ENCODE measurements at places on chromosomes 16 and 17. TPM values are rescaled to one million over a fixed set of nuclear protein-coding genes. Genes with fewer than 3 reads are reported as not detected.
A peak's percentile ranks its signal among the peaks of the same experiment; 100 is the strongest.

DNA sequence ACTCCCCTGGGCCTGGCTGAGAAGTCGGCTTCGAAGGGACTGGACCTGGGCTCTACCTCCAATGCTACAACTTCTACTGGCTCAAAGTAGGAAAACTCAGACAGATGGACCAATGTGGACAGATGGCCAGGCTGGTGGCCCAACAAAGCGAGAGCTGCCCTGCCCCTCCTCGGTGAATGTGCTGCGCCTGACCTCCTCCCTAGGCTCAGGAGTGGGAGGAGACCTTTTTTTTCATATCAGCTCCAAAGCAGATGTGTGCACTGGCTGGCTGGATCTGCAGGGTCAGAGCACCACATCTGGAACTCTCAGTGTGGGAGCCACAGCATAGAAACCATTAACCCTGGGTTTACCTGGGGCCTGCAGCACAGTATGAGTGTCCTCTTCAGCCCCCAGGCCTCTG lies 20.8 kb downstream of the ATP6V0D1 start:
- H3K27ac ChIP-seq, result peak overlapping the region; percentile 43
- H3K36me3 ChIP-seq, result no peaks in the 10 kb centered on the region
- no peaks in the 10 kb centered on the region for H3K27me3 ChIP-seq
- H3K4me1 ChIP-seq, result peaks cover 11% of the 10 kb centered on the region

GRCh38 chr17:6305613-6306360 lies 129.1 kb downstream of the AIPL1 start:
- H3K4me1 ChIP-seq, result no peaks in the 10 kb centered on the region
- peaks cover 53% of the 10 kb centered on the region for H3K27me3 ChIP-seq
- no peaks in the 10 kb centered on the region for H3K36me3 ChIP-seq
- no peak for DNase-seq
- H3K4me3 ChIP-seq, result no peak overlapping the region
- no peak overlapping the region for H3K27ac ChIP-seq

GRCh38 chr17:76382803-76383545 lies 1.4 kb upstream of the SPHK1 start:
- peak overlapping the region; percentile 96 for H3K27ac ChIP-seq
- peak; percentile 52 for DNase-seq
- peak overlapping the region; percentile 97 for H3K4me3 ChIP-seq

DNA sequence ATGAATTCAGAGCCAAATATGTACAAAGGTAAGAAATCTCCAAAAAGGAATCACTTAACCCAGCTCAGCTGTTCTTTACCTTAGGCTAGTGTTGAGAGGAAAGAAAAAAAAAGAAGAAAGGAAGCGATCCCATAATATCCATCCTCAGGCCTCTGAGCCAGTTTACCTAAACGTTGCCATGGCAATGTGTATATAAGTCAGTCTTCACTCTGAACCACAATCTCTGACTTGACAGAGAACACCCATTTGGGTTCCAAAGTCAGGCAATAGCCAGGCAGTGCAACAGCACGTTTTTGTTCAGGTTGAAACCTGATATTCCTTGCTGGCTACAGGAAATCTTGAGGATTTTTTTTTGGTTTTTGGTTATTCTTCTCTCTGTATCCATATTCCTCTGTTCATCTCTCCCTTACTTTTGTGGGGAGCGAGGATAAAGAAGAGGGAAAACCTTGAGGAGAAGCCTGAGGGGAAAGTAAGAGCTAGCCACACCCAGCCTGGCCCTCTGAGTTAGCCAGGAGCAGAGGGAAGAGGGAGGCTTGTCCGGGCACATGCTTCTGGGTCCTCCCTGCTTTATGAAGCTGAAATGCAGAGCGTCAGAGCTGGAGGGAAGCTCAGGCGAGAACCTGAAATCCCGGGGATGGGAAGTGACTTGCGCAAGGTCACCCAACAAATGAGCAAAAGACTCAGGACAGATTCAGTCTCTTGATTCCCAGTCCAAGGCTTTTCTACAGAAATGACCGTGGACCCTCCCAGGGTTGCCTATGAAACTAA lies 152.7 kb downstream of the SOX9 start:
- DNase-seq, result no peak
- no peaks in the 10 kb centered on the region for H3K4me1 ChIP-seq
- H3K36me3 ChIP-seq, result peaks cover 2% of the 10 kb centered on the region
- no peak overlapping the region for H3K4me3 ChIP-seq
- no peak overlapping the region for H3K27ac ChIP-seq
- no peaks in the 10 kb centered on the region for H3K27me3 ChIP-seq

DNA sequence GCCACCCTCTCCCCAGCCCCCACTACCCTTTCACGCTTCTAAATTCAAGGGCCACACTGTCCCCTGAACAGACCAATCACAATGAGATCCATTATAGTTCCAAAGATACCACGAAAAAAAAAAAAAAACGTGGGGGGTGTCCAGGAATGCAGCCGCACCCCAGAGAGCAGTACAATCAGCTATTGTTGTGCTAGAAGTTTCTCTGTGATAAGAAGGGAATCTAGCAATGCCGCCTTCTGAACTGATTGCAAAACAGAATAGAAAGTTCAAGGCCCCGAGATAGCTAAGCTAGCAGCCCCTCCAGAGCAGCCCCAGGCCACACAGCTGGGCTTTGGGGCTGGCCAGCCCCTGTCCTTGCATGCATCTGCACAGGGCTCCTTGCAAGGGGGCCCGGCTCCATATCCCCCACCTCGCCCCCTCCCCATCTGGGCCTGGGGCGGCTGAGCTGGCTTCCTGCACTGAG lies 86.9 kb upstream of the CBX4 start:
- DNase-seq, result no peak
- peak overlapping the region; percentile 64 for H3K27ac ChIP-seq
- H3K36me3 ChIP-seq, result no peaks in the 10 kb centered on the region

GRCh38 chr17:986322-986929 lies 6.8 kb upstream of the NXN start:
- H3K4me1 ChIP-seq, result peaks cover 4% of the 10 kb centered on the region
- peak overlapping the region; percentile 49 for H3K4me3 ChIP-seq
- H3K27me3 ChIP-seq, result no peaks in the 10 kb centered on the region
- no peaks in the 10 kb centered on the region for H3K36me3 ChIP-seq
- no peak for DNase-seq

DNA sequence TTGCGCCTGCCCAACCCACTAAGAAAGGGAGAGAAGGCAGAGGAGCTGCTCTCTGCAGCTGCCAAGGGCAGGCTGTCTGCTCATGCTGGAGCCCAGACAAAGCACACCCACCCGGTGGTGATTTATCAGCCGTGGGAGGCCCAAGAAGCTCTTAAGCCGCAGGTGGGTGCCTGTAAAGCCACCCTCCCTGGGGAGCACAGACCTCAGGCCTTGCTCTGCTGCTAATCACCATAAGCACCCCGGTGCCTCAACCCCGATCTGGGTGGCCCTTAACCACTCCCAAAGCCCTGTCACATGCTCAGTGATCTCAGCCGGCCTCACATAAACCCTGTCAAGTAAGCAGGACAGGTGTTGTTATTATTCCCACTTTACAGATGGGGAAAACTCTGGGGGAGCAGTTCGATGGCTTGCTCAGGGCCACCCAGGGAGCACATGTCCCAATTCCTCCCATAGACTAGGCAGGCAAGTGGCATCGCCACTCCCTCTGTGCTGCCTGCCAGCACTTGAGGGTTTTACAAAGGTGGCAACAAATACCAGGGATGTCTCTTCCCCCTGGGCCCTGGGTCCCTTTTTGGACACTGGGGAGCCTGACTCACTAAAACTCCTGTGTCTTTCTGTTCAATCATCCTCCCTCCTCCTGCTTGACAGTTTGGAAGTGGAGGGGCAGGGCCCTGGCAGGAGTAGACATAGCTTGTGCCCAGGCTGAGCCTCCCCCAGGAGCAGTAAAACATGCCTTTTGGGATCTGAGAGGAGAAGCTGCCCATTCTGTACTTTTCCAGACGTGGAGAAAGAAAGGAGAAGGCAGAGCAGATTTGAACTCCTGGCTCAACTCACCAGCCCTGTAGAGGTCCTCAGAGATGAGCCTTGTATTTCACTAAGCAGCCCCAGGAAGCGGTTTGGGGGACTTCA lies 299.3 kb downstream of the SOX9 start:
- H3K27ac ChIP-seq, result no peak overlapping the region
- DNase-seq, result no peak
- H3K27me3 ChIP-seq, result no peaks in the 10 kb centered on the region
- H3K36me3 ChIP-seq, result peaks cover 13% of the 10 kb centered on the region
- H3K4me1 ChIP-seq, result peaks cover 17% of the 10 kb centered on the region

- H3K27me3 ChIP-seq, result no peaks in the 10 kb centered on the region
- no peak for DNase-seq
- H3K27ac ChIP-seq, result no peak overlapping the region
- H3K36me3 ChIP-seq, result peaks cover 6% of the 10 kb centered on the region
- H3K4me1 ChIP-seq, result no peaks in the 10 kb centered on the region
Observed at GRCh38 chr17:18356624-18357023, 6.7 kb downstream of the SHMT1 start.

DNA sequence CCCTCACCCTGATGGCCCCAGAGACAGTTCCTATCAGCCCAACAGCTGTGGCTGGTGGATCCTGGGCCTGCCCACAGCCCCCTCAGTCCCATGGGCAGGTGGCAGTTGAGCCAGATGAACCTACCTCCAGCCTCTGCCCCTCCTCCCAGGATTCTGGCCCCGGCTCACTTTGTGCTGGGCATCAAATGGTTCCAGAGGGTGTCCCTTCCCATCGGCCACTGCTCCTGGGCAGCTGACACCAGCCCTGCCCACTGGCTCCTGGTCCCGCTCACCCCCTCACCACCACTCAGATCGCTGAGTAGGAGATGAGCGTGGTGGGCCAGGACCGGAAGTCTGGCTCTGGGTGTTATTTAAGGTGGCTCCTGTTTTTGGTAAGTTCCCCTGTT lies 2.0 kb downstream of the TTYH2 start:
- peaks cover 9% of the 10 kb centered on the region for H3K36me3 ChIP-seq
- H3K27ac ChIP-seq, result no peak overlapping the region
- peaks cover 58% of the 10 kb centered on the region for H3K27me3 ChIP-seq
- DNase-seq, result no peak
- H3K4me3 ChIP-seq, result peak overlapping the region; percentile 67

- H3K27me3 ChIP-seq, result no peaks in the 10 kb centered on the region
- H3K4me1 ChIP-seq, result peaks cover 14% of the 10 kb centered on the region
- H3K27ac ChIP-seq, result peak overlapping the region; percentile 6
- H3K4me3 ChIP-seq, result no peak overlapping the region
- no peak for DNase-seq
Observed at GRCh38 chr17:82204831-82205719, 7.6 kb downstream of the CCDC57 start.

GRCh38 chr16:68923116-68923515 lies 79.8 kb downstream of the TANGO6 start:
- H3K4me1 ChIP-seq, result no peaks in the 10 kb centered on the region
- H3K4me3 ChIP-seq, result no peak overlapping the region
- no peaks in the 10 kb centered on the region for H3K27me3 ChIP-seq
- H3K36me3 ChIP-seq, result peaks cover 14% of the 10 kb centered on the region

GRCh38 chr16:89115216-89115861 lies 21.7 kb downstream of the ACSF3 start:
- peaks cover 8% of the 10 kb centered on the region for H3K4me1 ChIP-seq
- H3K4me3 ChIP-seq, result no peak overlapping the region
- H3K36me3 ChIP-seq, result no peaks in the 10 kb centered on the region
- no peak overlapping the region for H3K27ac ChIP-seq
- DNase-seq, result no peak

DNA sequence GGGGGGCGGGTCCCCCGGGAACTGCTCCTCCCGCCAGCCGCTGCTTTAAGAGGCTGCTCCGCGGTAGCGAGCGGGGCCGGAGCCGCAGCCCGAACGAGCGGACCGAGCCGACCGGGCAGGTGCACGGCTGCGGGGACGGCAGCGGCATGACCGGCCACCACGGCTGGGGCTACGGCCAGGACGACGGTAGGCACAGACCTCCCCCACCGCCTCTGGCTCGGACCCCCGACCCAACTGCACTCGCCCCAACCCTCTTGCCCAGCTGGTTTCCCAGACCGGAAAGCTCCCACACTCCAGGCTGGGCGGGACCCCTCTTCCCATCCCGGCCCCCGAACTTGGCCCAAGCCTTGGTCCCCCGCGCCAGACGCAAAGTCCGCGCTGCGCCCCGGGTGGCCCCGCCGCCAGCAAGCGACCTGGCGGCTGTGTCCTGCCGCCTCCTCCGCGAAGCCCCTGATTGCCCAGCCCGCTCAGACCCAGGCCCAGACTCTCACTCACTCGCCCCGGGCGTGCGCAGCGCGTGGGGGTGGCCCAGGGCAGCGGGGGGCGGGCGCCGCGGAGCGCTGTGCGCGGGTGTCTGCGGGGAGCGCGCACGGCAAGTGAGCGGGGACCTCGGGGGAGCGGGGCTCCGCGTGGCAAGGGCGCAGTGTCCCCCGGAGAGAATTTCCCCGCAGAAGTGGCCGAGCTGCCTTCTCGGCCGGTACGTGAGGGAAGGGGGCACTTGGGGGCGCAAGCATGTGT lies at the start of gene CA7:
Gene CA7, plus strand, starts transcription at position 73 of the 738 bp plus-strand sequence. Its CDS starts 74 bp downstream, at position 147.
- no peak for DNase-seq
- H3K4me3 ChIP-seq, result peak within 1 kb of the TSS; percentile 79
- H3K36me3 ChIP-seq, result no peaks in the 10 kb centered on the region
- peak within 1 kb of the TSS; percentile 27 for H3K27ac ChIP-seq
- H3K4me1 ChIP-seq, result no peaks in the 10 kb centered on the region

DNA sequence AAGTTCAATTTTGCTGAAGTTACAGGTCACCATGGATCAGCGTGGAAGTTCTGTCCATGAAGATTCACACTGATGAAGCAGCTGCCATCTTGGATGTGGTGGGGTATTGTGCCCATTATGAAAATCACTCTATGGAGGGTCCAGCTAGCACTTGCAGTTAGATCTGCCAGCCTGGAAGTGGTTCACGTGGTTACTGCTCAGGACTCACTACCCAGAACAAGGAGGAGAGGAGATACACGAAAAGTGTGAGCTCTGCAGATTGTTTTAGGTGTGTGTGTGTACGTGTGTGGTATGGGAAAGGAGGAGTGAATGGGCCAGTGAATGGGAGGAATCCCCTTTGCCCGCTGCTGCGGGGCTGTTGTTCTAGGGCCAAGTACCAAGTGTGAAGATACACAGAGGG lies 333.4 kb downstream of the MAF start:
- H3K36me3 ChIP-seq, result no peaks in the 10 kb centered on the region
- H3K4me3 ChIP-seq, result no peak overlapping the region
- H3K4me1 ChIP-seq, result peaks cover 10% of the 10 kb centered on the region
- no peak overlapping the region for H3K27ac ChIP-seq

- H3K27me3 ChIP-seq, result no peaks in the 10 kb centered on the region
- no peak overlapping the region for H3K4me3 ChIP-seq
- no peak overlapping the region for H3K27ac ChIP-seq
- DNase-seq, result no peak
Observed at GRCh38 chr17:40241252-40241834, 22.2 kb downstream of the WIPF2 start.

- no peaks in the 10 kb centered on the region for H3K27me3 ChIP-seq
- DNase-seq, result no peak
- H3K27ac ChIP-seq, result peak overlapping the region; percentile 94
- H3K4me3 ChIP-seq, result no peak overlapping the region
- H3K36me3 ChIP-seq, result no peaks in the 10 kb centered on the region
Observed at GRCh38 chr16:11099672-11100205, 155.4 kb downstream of the CLEC16A start.

- peaks cover 6% of the 10 kb centered on the region for H3K36me3 ChIP-seq
- peaks cover 21% of the 10 kb centered on the region for H3K4me1 ChIP-seq
Observed at GRCh38 chr17:75130632-75131277, 787 bp downstream of the NT5C start.

The EVPLL gene
- total RNA-seq, result not detected

The CDH15 gene
- total RNA-seq, result not detected
